ENCODE measurements at places on chromosomes 6 and 20.

- no peak for DNase-seq
Observed at GRCh38 chr20:59825563-59825920, 107.9 kb downstream of the SYCP2 start.

GRCh38 chr20:21801193-21801592 is 95.7 kb downstream of the PAX1 start:
- DNase-seq, result no peak

GRCh38 chr20:60494476-60494875 is 536.3 kb downstream of the CDH26 start:
- no peak for DNase-seq

DNA sequence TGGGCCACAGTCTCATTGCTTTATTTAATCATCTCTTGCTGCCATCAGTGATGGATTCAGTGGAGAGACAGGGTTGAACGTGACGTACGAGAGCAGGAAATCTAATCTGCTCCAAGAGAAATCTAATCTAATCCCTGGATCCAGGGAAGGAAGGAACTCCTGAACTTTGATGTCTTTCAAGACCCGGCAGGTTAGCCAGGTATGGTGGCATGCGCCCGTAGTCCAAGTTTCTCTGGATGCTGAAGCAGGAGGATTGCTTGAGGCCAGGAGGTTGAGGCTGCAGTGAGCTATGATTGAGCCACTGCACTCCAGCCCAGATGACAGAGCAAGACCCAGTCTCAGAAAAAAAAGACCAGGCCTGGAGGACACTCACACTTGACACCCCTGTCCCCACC is 11.4 kb upstream of the PGC start:
- DNase-seq, result no peak

GRCh38 chr6:14520536-14520935 is 403.0 kb downstream of the CD83 start:
- DNase-seq, result no peak

- DNase-seq, result no peak
Observed at GRCh38 chr6:142786476-142786875, 158.5 kb downstream of the HIVEP2 start.

DNA sequence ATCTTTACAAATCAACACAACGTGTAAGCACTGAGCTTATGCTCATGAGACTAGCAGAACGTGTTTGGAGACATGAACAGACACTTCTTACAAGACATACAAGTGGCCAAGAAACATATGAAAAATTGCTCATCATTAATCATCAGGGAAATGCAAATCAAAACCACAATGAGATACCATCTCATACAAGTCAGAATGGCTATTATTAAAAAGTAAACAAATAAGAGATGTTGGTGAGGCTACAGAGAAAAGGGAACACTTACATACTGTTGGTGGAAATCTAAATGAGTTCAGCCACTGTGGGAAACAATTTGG is 327.9 kb upstream of the SOX4 start:
- DNase-seq, result no peak

DNA sequence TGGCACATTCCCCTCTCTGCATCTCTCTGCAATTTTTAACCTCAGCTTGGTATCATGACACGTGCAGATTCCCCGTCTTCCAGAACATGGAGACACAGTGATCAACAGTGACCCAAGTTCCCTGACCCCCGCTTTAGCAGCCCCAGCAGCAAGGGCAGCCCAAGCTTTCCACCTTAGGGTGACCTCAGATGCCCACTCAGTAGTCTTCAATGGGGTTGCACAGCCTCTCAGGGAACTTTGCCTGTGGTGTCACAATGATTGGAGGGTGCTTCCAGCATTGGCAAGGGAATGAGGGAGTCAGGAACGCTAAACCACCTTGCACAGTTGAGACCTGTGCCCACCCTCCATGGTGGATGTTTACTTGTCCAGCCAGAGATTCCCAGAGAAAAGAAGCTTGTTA is 287.1 kb upstream of the CDH4 start:
- DNase-seq, result no peak

DNA sequence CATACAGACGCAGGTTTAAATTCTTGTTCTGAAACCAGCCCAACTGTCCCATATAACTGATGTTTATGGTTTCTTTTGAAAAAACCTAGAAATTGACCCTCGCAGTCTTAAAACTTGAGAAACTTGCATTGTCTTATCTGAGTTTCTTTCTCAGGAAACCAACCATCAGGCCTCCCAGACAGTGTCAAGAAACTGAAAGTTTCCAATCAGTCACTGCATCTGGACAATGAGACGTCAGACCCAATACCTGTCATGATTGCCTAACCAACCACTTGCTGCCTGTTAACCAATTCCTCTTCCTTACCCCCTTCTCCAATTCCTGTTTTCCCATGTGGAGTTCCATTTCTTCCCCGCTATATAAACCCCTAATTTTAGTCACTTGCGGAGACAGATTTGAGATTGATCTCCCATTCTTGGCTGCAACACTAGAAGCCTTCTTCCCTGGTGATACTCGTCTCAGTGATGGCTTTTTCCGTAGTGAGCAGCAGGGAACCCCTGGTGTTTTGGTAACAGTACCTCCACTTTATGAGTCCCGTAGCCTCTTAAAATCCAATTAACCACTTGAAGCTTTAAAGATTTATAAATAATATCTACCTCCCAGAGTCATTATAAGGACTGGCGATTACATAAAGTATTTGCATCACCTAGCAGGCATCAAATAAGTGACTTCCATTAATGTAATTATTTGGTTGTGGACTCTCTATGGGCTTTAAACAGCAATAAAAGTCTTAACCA is 49.3 kb downstream of the GPR63 start:
- DNase-seq, result no peak

- DNase-seq, result no peak
Observed at GRCh38 chr20:31863296-31864085, 6.8 kb downstream of the DUSP15 start.

GRCh38 chr6:125041740-125042459 is 79.7 kb downstream of the RNF217 start:
- no peak for DNase-seq

GRCh38 chr6:3530515-3530914 is 73.7 kb upstream of the SLC22A23 start:
- DNase-seq, result no peak

DNA sequence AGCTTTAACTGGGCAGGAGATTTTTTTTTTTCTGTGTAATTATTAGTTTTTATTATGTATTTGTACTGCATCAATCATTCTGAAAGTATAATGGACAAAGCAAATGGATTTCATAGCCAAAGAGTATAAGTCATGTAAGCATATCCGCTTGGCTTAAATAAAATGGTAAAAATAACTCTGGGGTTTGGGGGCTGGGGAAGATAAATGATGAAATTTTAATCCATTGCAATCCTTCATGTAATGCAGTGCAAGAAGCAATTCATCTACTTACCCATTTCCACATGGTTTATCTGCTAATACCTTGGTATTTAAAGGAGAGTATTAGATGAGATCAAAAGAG is 781.4 kb downstream of the QKI start:
- no peak for DNase-seq

DNA sequence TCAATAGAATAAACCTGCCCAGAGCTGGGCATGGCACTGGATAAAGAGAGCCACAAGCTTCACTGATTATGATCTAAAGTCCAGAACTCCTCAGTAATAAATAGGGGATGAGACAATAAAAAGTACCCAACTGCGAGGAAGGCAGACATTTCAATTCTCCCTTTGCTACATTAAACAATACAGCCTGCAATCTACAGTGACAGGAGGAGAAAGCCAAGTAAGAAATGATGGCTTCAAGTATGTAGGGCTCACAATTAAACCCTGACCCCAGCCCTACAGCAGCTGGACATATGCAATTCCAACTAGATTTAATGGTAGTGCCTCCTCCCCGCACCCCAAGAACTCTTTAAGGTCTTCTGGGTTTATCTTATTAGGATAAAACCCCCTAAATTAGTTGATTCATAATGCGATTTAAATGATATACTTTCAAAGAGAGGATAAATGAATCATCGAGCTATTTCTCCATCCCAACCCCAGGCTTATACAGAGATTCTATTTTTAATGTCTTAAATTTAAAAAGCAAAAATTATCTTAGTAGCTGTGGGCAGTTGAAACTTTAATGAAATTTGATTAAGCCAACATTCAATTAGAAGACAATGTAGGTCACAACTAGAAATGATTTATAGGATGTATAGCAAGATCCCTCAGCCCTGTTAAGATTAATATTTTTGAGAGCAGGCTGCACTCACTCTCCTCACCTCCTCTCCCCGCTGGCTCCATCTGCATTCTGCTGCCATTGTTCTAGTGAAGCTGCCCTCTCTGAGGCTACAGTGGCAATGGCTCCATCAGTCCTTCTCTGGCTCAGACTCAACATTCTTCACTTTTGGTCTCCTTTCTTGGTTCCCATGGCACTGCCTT is 57.1 kb downstream of the OGFRL1 start:
- DNase-seq, result no peak

DNA sequence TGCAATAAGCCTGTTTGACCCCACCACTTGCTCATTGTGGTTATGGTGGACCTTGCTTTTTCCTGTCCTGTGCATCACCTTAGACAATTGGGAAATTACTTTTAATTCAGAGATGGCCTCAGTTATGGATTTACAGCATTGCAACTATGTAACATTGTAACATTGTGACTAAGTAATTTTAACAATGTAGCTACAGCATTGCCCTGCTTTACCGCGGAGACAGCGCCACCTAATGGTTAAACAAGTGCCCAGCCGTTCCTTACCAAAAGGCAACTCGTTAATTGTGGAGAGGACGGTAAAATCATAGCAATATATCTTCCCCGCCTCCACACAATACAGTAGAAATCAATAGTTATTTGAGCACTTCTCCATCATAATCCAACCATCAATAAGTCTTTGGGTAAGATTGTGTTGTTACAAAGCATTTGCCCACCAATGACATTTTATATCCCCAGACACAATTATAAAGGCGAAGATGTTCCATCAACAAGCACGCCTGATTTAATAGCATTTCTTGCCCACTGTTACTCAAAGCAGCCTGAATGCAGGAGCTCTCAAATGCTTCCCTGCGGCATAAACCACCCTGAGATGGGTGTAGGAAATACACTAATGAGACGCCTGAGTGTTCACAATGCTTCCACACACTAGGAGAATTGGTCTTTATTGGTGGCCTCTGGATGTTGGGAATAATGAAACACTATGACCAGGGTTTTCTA is 93.7 kb downstream of the PROKR2 start:
- peak; percentile 85 for DNase-seq

DNA sequence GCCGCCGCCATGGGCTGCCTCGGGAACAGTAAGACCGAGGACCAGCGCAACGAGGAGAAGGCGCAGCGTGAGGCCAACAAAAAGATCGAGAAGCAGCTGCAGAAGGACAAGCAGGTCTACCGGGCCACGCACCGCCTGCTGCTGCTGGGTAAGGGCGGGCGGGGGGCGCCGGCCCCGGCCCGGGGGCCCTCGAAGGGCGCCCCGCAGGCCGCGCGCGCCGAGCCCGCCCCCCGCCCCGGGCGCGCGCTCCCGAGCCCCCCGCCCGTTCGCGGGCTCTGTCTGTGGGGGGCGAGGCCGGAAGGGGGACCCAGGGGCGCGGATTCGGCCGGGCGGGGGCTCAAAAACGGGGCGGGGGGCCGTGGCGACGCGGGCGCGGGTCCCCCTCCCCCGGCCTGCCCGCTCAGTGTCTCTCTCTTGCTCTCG is 39.2 kb downstream of the GNAS start:
- DNase-seq, result peak; percentile 64

DNA sequence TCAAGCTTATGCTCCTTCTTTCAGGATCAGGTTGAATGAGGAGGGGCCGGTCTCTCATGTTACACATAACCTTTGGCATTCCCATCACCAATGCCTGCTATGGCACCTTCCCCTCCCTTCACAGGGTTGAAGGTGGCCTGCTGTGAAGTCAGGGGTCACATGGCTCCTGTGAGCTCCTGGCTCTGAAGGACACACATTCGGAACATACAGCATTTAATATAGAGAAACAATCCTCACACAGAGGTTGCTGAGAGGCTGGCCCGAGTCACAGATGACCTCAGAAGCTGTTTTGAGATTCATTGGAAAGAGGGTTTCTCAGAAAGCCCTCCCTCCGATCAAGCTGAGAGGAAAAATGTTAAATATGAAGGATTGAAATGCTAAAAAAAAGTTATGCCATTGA is 82.1 kb downstream of the PSMG4 start:
- no peak for DNase-seq

DNA sequence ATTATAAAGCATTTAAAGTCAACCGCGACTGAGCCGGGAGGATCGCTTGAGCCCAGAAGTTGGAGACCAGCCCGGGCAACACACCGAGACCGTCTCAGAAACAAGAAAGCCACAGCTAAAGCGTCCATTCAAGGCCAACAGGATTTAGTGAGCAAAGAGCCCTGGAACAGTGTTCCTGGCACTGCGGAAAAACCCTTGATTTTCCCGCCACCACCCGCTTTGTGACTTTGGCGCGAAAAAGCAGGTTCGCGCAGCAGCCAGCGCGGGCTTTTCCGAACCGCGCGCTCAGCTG is 669 bp downstream of the PCNA start:
- DNase-seq, result no peak

DNA sequence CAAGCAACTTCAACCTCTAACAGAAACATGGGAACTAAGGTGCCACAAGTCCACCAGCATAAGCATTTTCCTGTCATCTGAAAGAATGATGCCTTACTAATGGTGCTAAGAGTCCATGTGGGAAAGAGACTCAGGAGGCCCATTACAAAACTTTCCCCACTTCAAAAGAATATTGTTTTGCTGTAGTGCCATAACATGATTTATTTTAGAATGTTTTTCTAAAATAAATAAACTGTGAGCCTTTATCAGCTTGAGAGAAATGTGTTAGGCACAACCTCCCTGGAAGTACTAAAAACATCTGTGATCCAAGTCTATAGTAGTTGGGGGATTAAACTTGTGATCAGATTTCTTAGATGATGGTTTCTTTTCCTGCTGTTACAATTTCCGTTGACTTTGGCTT is 330.1 kb upstream of the MAP3K7 start:
- no peak for DNase-seq

DNA sequence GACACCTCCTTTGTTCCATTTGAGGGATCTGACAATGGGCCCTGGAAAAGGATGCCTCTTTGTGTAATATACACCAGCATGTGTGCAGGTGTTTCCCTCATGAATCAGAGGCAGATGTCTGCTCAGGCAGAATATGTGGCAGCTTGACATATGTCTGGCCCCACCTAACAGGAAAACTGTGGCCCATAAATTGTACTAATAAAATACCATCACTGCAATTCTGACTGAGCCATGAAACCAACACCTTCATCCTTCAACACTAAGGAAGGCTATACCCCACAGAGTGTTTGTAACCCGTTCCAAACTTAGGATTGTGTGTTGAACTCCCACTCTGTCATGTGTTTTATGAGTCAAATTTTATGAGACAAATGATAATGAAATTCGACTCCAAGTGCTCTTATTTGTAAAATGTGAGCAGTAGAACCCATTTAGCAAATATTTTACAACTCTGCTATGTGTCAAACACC is 22.7 kb downstream of the LAMA4 start:
- DNase-seq, result no peak

- DNase-seq, result no peak
Observed at GRCh38 chr6:167588181-167588919, 238.4 kb upstream of the AFDN start.

DNA sequence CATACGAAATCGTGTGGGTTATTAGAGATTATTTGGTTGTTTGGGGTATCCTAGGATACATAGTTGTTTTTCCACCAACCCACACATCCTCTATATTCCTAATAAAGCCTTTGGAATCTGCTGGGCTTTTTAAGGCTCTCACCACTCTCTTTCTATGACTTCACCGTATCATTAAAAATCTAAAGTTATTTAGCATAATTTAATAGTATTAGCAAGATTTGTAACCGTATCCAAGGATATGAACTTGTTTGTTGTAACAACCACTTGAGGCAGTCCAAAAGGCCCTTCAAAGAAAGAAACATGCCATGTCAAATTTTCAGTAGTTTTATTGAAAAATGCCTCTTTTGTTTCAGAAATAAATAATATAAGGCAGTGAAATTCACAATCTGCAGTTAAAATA is 121.8 kb downstream of the COL12A1 start:
- DNase-seq, result no peak
